ENCODE measurements at places on chromosomes 7 and 10. TPM values are rescaled to one million over a fixed set of nuclear protein-coding genes. Genes with fewer than 3 reads are reported as not detected.

DNA sequence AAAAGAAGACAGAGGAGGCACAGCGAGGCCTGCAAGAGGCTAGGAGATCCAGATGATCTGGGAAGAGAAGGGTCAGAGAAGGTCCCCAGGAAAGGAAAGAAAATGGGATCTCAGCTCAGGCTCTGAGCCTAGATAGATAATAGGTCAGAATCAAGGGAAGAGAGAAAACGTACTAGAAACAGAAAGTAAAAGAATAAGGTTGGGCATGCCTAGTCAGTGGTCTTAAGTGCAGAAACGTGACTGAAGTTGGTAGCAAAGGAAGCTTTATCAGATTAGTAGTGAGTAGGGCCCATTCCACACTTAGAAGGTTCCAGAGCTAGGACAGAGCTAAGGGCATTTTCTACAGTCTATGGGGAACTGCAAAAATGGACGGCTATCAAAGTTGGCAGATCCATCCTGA lies 84.8 kb upstream of the ASAH2 start:
- peaks cover 13% of the 10 kb centered on the region for H3K36me3 ChIP-seq
- H3K27me3 ChIP-seq = no peaks in the 10 kb centered on the region
- no peak overlapping the region for H3K27ac ChIP-seq
- no peak overlapping the region for H3K4me3 ChIP-seq
- DNase-seq = no peak

DNA sequence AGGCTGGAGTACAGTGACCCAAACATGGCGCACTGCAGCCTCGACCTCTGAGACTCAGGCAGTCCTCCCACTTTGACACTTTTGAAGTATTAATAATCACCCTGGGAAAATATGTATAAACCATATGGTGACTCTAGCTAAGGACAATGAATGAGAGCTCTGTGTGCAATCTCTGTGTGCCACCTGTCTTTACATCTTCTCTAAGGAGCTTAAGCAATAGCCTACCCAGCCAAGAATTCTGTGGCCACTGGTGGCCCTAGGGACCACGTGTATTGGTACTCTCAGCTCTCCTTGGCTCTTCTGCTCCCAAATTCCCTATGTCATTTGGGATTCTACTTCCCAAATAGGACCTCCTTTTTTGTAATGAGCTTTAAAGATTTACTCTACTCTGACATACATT lies 23.7 kb downstream of the FGF8 start:
- peaks cover 9% of the 10 kb centered on the region for H3K27me3 ChIP-seq
- no peak overlapping the region for H3K4me3 ChIP-seq
- no peak overlapping the region for H3K27ac ChIP-seq
- H3K36me3 ChIP-seq = no peaks in the 10 kb centered on the region
- H3K4me1 ChIP-seq = no peaks in the 10 kb centered on the region
- DNase-seq = no peak

DNA sequence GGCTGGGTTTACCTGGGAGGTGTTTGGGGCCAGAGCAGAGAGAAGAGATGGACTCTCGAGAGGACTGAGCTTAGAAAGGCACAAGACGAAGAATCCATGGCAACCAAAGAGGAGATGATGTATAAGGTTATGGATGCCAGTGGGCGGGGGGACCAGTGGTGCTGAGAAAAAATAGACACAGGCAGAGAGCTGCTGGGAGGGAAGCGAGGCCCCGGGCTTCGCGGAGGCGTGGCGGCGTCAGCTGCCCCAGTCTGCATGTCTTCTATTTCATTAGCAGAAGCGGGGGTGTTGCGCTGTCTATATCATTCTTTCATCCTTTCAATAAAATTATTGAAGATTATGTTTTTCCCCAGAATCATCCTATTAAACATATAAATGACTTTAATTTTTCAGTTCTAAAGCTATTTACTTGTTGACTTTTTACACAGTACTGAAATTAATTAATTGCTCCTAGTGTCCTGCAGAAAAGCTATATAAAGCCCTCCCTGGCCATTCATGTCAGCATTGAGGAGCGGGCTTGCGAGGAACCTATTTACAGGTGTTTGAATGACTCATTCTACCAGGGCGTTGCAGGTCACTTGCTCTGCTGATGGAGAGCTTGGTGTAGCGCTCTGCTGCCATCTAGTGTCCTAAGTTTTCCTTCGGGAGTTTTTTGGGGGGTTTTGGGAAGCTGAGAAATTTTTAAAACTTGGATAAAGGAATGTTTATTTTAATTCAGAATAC lies 42.9 kb upstream of the BHLHA15 start:
- no peak for DNase-seq
- no peaks in the 10 kb centered on the region for H3K4me1 ChIP-seq
- no peaks in the 10 kb centered on the region for H3K36me3 ChIP-seq
- no peak overlapping the region for H3K27ac ChIP-seq

DNA sequence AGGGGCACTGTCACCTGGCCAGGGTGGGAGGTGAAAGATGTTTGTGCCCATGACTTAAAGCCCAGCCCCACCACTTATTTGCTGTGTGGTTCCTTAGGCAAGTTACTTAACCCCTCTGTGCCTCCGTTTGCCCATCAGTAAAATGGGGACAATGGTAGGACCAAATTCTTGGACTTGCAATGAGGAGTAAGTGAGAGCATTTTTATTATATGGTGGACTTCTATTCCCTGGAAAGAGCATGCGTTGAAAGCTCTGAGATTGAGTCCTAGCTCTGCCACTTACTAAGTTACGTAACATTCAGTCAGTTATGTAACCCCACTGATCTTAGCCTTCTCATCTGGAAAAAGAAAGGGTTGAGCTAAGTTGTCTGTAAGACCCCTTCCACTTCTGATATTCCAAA lies 18.8 kb downstream of the VSIR start:
- no peak for DNase-seq
- no peak overlapping the region for H3K27ac ChIP-seq
- H3K4me1 ChIP-seq = peaks cover 7% of the 10 kb centered on the region
- no peaks in the 10 kb centered on the region for H3K27me3 ChIP-seq

DNA sequence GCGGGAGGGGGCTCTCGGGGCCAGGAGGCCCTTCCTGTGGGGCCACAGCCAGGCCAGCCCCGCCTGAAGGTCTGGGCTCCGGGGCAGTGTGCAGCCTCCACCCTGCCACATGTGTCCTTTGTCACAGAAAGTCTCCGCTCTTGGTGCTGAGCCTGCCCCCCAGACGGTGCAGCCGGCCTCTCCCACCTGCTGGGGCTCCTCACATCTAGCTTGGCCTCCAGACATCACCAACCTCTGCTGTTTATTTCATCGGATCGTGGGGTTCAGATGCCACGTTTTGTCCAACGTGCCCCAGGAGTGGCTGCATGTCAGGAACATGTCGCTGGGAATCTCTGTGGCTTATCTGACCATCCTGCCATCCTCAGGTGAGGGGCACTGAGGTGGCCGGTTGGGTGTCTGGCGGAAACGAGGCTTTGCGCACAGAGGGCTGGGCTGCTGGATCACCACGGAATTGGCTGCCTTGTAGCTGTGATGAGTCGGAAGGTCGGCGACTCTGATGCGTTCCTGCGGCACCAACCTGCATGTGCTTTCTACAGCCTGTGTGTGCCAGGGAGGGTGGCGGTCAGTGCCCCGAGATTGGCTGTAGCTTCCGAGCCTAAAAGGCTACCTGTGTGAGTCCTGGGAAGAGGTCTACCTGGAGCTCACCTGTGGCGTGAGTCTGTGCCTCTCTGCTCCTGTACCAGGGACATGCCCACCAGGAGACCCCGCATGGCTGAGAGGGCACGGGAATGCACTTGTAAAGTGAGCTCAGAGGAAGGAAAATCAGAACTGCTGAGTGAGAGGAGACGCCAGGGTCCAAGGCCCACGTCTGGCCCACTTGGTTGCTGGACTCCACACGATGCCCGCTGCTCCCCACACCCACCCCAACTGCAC lies 316.4 kb downstream of the DNAJB6 start:
- H3K27me3 ChIP-seq = no peaks in the 10 kb centered on the region
- no peaks in the 10 kb centered on the region for H3K4me1 ChIP-seq
- H3K27ac ChIP-seq = no peak overlapping the region
- no peak for DNase-seq
- no peak overlapping the region for H3K4me3 ChIP-seq

ZNF679 gene
- total RNA-seq = not detected

DNA sequence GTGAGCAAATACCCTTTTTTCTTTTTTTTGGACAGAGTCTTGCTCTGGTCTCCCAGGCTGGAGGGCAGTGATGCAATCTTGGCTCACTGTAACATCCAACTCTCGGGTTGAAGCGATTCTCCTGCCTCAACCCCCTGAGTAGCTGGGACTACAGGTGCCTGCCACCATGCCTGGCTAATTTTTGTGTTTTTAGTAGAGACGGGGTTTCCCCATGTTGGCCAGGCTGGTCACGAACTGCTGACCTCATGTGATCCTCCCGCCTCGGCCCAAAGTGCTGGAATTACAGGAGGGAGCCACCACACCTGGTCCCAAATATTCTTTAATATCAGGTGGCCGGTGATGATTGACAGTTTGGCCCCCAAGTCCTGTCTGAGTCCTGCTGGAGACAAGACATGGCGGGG lies 6.6 kb downstream of the LAT2 start:
- DNase-seq = no peak
- H3K4me3 ChIP-seq = no peak overlapping the region
- H3K27ac ChIP-seq = no peak overlapping the region
- no peaks in the 10 kb centered on the region for H3K4me1 ChIP-seq
- no peaks in the 10 kb centered on the region for H3K27me3 ChIP-seq

MYL10 gene
- not detected for total RNA-seq

DNA sequence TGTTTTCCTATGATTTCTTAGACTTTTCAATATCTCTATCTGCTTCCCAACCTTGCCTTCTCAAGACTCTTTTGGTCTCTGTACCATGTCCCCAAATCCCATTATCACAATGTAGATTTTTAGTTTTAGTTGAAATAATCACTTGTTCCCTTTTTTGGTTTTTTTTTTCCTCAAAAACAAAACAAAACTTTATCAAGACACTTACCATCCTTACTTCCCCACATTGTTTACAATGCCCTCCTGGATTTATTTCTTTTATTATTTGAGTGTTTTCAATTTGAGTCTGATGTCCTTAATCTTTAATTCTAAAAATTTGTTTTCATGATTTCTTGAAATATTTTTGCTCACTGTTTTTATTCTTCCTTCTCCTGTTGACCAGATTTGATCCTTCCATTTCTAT lies 112.6 kb downstream of the CPED1 start:
- peaks cover 15% of the 10 kb centered on the region for H3K36me3 ChIP-seq
- DNase-seq = no peak
- no peaks in the 10 kb centered on the region for H3K27me3 ChIP-seq
- no peak overlapping the region for H3K4me3 ChIP-seq

NEBL gene
- 0.66 TPM for total RNA-seq

DNA sequence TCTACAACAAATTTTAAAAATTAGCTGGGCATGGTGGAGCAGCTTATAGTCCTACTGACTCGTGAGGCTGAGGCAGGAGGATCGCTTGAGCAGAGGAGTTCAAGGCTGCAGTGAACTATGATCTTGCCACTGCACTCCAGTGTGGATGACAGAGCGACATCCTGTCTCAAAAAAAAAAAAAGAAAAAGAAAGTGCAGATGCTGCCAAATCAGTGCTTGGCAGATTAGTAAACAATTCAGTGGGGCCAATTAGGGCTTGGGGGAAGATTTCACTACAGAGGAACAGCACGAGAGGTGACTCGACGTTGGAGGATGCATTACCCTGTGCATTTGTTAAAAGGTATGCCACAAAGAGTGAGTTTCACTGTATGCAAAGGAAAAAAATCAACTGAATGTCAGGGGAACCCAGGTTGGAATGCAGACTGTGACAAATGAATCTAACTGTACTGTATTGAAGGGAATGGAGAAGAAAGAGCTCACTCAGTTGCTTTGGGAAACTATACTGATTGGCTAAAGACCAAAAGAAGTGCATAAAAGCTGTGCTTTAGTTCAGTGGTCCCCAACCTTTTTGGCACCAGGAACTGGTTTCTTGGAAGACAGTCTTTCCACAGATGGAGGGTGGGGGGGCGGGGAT lies 31.6 kb downstream of the GARIN1A start:
- H3K27ac ChIP-seq = no peak overlapping the region
- H3K36me3 ChIP-seq = no peaks in the 10 kb centered on the region
- H3K4me1 ChIP-seq = peaks cover 7% of the 10 kb centered on the region
- H3K4me3 ChIP-seq = no peak overlapping the region
- no peak for DNase-seq

DNA sequence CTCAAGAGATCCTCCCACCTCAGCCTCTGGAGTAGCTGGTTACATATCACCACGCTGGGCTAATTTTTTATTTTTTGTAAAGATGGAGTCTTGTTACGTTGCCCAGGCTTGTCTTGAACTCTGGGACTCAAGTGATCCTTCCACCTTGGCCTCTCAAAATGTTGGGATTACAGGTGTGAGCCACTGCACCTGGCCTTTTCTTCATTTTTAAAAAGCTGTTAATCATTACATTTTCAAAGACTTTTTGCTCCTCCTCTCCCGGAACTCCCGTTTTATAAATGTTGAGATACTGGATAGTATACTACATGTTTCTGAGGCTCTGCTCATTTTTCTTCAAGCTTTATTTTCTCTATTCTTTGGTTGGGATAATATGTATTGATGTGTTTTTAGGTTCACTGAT lies 16.4 kb downstream of the AOAH start:
- no peak for DNase-seq
- H3K27me3 ChIP-seq = no peaks in the 10 kb centered on the region
- H3K36me3 ChIP-seq = no peaks in the 10 kb centered on the region

- DNase-seq = no peak
- no peak overlapping the region for H3K27ac ChIP-seq
- H3K4me3 ChIP-seq = no peak overlapping the region
- peaks cover 3% of the 10 kb centered on the region for H3K27me3 ChIP-seq
Measured at GRCh38 chr7:131673576-131673975, 117.1 kb upstream of the PODXL start.

DNA sequence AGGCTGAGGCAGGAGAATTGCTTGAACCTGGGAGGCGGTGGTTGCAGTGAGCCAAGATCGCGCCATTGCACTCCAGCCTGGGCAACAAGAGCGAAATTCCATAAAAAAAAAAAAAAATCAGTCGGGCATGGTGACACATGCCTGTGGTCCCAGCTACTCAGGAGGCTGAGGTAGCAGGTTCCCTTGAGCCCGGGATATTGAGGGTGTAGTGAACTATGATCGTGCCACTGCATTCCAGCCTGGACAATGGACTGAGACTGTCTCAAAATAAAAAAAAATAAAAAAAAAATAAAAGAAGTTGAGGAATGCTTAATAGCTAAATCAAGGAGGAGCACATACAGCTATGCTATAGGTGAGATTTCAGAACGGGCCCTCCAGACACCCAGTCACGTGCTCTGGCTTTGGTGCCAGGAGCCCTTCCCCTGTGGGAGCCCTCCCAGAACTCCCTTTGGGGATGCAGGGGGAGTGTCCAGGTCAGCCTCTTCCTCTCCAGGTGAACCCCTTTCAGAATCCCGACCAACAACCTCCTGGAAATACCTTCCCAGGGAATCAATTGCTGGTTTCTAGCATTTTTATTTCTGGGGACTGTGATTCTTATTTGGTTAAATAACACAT lies 42.9 kb upstream of the CTBP2 start:
- H3K27ac ChIP-seq = no peak overlapping the region
- DNase-seq = no peak
- peaks cover 2% of the 10 kb centered on the region for H3K27me3 ChIP-seq
- H3K36me3 ChIP-seq = peaks cover 2% of the 10 kb centered on the region
- H3K4me3 ChIP-seq = no peak overlapping the region
- no peaks in the 10 kb centered on the region for H3K4me1 ChIP-seq

C10orf67 gene
- total RNA-seq = not detected

GRCh38 chr7:157616426-157616825 lies 279.6 kb downstream of the DNAJB6 start:
- no peak for DNase-seq
- no peaks in the 10 kb centered on the region for H3K36me3 ChIP-seq
- H3K4me3 ChIP-seq = no peak overlapping the region
- no peaks in the 10 kb centered on the region for H3K4me1 ChIP-seq
- H3K27ac ChIP-seq = no peak overlapping the region
- no peaks in the 10 kb centered on the region for H3K27me3 ChIP-seq

GRCh38 chr10:97333351-97333600 lies 1.3 kb downstream of the FRAT2 start:
- H3K4me1 ChIP-seq = peaks cover 16% of the 10 kb centered on the region
- H3K27ac ChIP-seq = no peak overlapping the region
- peak overlapping the region; percentile 67 for H3K4me3 ChIP-seq
- no peak for DNase-seq
- peaks cover 16% of the 10 kb centered on the region for H3K27me3 ChIP-seq

GRK5 gene
- total RNA-seq = 19.4 TPM

Measured in SJSA1 (cell line).